ENCODE measurements at places on chromosomes 1 and 21.

DNA sequence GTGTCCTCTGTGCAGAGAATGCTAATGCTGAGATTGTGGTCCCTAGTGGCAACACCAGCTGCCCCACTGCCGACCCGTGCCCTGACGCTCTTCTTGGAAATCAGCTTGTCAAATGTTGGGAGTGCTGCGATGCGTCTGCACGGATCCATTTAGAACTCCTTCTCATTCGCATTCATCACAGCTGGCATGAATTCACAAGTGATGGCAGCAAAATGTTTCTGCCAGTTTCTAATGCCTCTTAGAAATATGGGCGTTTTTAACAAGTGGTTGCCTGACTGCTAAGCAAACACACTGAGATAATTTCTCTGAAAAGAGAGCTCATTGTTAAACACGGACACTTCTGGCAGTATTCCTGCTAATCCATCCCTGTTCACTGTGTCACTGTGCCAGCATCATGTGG is 131.9 kb upstream of the KCNJ6 start:
- no peak for DNase-seq

DNA sequence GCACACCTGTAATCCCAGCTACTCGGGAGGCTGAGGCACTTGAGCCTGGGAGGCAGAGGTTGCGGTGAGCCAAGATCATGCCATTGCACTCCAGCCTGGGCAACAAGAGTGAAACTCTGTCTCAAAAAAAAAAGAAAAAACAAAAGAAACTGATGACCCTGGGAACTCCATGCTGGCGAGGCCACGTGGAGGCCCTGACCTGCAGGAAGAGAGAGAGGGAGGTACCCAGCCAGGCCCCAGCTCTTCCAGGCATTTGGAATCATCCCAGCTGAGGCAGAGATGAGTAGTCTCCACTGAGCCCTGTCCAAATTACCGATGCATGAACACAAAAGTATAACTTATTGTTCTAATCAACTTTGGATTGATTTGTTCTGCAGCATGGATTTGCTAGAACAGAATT is 132.0 kb upstream of the ZBTB40 start:
- no peak for DNase-seq

DNA sequence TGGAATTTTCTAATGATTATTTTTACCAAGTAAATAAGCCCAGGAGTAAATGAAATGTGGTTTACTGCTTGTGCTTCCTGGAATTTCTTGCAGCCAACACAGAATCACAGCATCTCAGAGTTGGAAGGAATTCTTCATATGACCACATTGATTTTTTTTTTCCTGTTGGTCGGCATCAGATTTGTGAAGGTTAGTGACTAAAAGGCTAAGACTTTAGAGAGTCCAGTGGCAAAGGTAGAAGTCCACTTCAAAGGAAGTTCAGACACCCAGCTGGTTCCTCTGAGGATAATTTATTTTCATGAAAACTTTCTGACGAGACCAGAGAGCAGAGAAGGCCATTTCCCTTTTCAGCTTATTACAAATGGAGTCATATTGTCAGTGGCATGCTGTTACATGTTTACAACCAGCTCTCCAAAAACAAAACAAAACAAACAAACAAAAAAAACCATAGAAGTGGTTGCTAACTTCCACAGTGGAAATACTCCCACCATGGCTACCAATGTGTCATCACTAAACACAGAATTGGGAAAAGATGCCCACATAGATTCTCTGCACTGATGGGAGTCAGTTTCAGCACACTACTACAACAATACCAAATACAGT is 77.2 kb upstream of the CDC42BPA start:
- DNase-seq, result no peak

DNA sequence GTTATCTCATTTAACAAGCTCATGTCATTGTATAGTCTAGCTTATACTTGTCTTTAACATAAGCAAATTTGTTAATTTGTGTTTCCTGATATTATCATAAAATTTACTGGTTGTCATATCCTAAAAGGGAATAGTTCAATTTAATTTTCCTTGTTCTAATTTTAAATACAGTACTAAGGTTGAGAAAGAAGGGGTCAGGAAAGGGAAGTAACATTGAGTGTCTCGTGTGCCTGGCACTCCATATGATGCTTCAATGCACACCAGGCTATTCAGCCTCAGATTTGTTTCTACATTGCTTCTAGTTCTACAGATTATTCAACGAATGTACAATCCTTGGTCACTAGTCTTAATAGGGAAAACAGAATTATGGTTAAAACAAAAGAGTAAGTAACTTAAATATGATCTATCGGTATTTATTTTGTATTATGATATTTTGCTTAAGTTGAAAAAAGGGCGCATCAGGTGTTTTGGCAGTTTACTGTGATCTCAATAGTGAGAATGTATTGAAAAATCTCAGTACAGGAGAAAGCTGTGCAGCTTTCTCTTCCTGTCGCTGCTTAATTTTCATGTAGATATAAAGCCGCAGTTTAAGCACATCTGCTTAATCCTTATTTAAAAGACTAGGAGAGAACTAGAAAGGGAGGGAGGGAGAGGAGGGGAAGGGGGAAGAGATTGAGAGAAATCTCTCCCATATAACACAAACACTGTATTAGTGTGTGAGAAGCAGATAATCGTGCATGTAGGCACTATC is 13.0 kb downstream of the PTPRC start:
- DNase-seq, result no peak

- peak; percentile 10 for DNase-seq
These were observed 105.1 kb downstream of the ITSN1 start for GRCh38 chr21:33747420-33747819.

DNA sequence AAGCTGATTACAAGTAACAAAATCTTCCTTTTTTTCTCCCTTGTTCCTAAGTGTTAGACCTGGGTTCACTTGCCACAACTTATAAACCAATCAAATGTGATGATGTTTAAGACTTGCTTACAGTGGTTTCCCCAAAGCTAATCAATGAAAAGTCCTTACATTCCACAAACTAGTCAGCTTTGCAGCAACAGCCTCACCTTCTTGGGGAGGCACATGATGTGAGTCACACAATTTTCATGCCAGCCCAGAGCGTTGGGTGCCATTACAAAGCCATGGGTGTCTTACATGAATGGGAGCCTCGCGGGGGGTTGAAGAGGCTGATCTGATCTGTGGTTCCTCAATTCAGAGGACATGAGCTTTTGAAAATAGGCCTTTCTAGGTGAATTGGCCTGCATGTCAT is 91.6 kb upstream of the UBE2U start:
- no peak for DNase-seq
